ENCODE measurements at places on chromosomes 1 and 21. TPM values are rescaled to one million over a fixed set of nuclear protein-coding genes. Genes with fewer than 3 reads are reported as not detected.

- no peak overlapping the region for H3K4me3 ChIP-seq
- H3K27ac ChIP-seq: no peak overlapping the region
- no peaks in the 10 kb centered on the region for H3K27me3 ChIP-seq
- H3K4me1 ChIP-seq: no peaks in the 10 kb centered on the region
- H3K36me3 ChIP-seq: no peaks in the 10 kb centered on the region
Measured at GRCh38 chr1:60088620-60089155, 15.1 kb upstream of the C1orf87 start.

DNA sequence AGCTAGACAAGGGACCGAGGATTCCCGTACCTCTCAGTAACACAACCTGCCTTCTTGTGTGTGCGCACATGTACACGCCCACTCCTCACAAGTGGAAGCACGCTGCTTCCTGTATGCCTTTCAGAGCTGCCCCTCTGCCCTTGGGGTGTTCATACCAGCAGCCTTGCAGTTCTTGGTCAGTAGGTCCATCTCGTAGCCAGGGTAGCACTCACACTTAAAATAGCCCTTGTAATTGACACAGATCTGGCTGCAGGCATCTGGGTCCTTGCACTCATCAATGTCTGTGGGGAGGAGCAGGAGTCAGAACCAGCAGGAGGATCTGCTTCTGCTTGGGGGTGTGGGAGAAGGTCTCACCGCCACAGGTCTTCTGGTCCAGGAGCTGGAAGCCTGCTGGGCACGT, 32.6 kb upstream of the MAGOH start:
- H3K4me1 ChIP-seq: no peaks in the 10 kb centered on the region
- H3K27me3 ChIP-seq: no peaks in the 10 kb centered on the region
- peaks cover 46% of the 10 kb centered on the region for H3K36me3 ChIP-seq
- H3K4me3 ChIP-seq: no peak overlapping the region
- H3K27ac ChIP-seq: no peak overlapping the region

DNA sequence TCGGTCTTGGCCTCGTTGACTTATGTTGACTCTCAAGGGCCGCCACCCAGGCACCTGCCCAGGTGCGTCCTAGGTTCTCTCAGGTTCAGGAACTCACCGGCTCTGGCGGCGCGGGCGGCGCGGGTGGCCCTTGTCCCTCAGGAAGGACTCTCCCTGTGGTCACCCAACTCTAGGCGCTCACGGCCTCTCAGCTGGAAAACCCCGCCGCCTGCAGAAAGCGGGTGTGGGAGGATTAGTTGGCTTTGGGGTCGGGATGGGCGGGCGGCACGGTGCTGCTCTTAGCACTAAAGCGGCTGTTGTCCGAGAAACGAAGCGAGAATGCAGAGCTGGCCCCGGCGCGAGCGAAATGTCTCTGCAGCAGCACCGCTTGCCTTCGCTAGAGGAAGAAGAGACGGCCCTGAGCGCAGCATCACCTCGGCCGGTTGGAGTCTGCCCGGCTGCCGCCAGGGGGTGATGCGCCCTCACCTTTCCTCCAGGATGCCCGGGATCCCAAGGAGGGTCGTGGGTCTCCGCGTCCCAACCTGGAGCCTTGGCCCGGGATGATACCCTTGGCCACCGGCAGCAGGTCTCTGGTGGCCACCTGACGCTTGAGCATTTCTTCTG, 8.1 kb upstream of the TADA1 start:
- peak overlapping the region; percentile 27 for H3K4me3 ChIP-seq
- peaks cover 12% of the 10 kb centered on the region for H3K27me3 ChIP-seq
- no peaks in the 10 kb centered on the region for H3K4me1 ChIP-seq
- H3K36me3 ChIP-seq: no peaks in the 10 kb centered on the region

DNA sequence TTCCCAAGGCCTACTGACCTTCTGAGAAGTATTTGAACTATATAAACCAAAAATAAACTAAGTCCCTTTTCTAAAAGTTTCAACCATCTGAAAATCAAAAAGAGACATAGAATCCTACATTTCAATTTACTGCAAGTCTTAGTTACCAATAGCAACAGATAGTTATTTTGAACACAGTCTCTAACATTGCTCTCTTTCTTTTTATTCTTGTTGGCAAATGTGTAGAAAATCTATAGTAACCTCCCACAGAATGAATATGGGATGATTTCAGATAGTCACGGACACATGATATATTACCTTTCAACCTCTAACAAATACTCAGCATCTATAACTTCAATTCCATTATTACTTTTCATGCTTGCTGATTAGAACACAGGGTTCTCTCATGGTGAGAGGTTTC, 68.9 kb upstream of the RAB3GAP2 start:
- no peaks in the 10 kb centered on the region for H3K36me3 ChIP-seq
- H3K27ac ChIP-seq: no peak overlapping the region
- H3K4me3 ChIP-seq: no peak overlapping the region
- DNase-seq: no peak

Gene SERTAD4
- 3.2 TPM for total RNA-seq

GRCh38 chr1:51295926-51296325, 34.4 kb downstream of the TTC39A start:
- H3K27me3 ChIP-seq: no peaks in the 10 kb centered on the region
- H3K36me3 ChIP-seq: no peaks in the 10 kb centered on the region

DNA sequence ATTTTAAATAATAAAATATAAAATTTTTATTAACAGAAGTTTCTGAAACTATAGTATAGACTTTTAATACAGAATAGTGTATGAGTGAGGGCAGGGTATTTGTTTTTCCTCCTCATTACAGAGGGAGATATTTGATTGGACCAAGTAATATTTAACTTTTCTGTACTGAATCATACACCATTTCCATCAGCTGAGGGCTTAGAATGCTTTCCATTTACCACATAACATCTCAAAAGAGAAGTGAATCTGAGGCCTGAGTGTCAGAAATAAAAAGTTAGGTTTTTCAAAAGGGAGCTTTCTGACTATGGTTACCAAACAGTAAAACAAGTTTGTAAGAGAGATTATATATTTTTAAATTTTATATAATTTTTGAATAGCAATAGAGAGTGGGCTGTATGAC, 29.5 kb downstream of the TLCD4 start:
- H3K36me3 ChIP-seq: no peaks in the 10 kb centered on the region
- H3K27ac ChIP-seq: no peak overlapping the region
- H3K4me1 ChIP-seq: 0 out of 2 replicates have a peak, but pooled peaks cover 3% of the 10 kb centered on the region
- H3K27me3 ChIP-seq: no peaks in the 10 kb centered on the region

DNA sequence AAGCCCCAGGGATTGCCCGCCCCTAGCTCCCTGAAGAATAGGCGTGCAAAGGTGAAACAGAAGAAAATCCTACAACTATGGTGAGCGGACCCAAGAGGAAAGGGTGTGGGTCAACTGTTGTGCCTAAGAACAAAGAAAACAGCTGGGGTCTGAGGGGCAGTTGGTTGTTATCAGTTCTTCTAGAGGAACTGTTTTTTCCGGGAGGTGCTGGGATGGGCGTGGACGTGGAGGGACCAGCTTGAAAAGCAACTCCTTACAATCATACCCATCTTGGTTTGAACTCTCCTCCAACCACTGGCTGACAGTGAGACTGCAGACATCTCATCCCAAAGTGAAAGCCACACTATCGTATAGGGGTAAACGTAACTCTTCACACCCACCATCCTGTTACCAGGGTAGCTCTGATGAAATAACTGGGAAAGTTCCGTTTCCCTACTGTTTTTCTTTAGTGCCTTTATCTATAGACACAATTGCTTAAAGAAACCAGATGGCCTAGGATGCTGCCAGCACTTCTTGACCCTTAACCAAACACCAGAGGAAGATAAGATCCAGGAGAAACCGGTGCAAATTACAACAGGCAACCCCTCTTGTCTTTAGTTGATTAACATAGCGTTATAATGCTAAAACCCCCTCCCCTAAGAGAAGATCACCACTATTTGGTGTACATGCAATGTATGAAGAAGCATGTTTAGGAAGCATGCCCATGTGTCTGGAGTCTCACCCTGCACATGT, 25.6 kb upstream of the FAM89A start:
- no peaks in the 10 kb centered on the region for H3K27me3 ChIP-seq
- H3K27ac ChIP-seq: no peak overlapping the region
- H3K4me1 ChIP-seq: no peaks in the 10 kb centered on the region
- DNase-seq: no peak
- no peak overlapping the region for H3K4me3 ChIP-seq
- no peaks in the 10 kb centered on the region for H3K36me3 ChIP-seq

GRCh38 chr1:1206376-1206965, at the start of gene TNFRSF18:
Gene TNFRSF18, minus strand, starts transcription at chr1:1206592. Its CDS starts 21 bp downstream, at chr1:1206571.
- no peaks in the 10 kb centered on the region for H3K36me3 ChIP-seq
- peak within 1 kb of the TSS; percentile 36 for H3K4me3 ChIP-seq
- H3K27ac ChIP-seq: no peak within 1 kb of the TSS
- H3K4me1 ChIP-seq: peaks cover 4% of the 10 kb centered on the region
- H3K27me3 ChIP-seq: peaks cover 19% of the 10 kb centered on the region

DNA sequence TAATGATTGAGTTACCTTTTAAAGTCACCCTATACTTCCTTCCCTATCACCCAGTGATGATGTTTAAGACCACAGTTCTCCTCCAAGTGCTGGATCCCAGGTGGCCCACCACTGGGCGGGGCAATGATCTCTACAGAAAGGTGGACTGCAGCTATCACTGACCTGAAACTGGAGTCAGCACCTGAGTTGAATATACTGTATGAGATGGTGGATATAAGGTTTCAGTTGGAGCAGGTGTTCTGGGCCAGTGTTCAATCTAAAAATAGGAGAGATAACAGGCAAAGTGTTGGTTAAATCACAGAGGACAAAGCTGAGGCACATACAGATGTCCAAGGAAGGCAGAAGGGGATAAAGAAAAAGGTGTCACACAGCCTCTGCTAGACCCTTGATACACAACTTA, 96.6 kb downstream of the SIPA1L2 start:
- no peak overlapping the region for H3K4me3 ChIP-seq
- no peak for DNase-seq
- H3K4me1 ChIP-seq: peaks cover 4% of the 10 kb centered on the region
- H3K27ac ChIP-seq: no peak overlapping the region
- H3K36me3 ChIP-seq: no peaks in the 10 kb centered on the region
- no peaks in the 10 kb centered on the region for H3K27me3 ChIP-seq

Gene PRDM16
- total RNA-seq: 0.43 TPM

Gene SMPDL3B
- total RNA-seq: 54.7 TPM

Gene FAM72A
- total RNA-seq: 19.7 TPM

GRCh38 chr1:186050360-186050759, 316.2 kb downstream of the HMCN1 start:
- H3K27me3 ChIP-seq: no peaks in the 10 kb centered on the region
- H3K27ac ChIP-seq: no peak overlapping the region
- H3K36me3 ChIP-seq: no peaks in the 10 kb centered on the region
- H3K4me3 ChIP-seq: no peak overlapping the region
- no peak for DNase-seq

DNA sequence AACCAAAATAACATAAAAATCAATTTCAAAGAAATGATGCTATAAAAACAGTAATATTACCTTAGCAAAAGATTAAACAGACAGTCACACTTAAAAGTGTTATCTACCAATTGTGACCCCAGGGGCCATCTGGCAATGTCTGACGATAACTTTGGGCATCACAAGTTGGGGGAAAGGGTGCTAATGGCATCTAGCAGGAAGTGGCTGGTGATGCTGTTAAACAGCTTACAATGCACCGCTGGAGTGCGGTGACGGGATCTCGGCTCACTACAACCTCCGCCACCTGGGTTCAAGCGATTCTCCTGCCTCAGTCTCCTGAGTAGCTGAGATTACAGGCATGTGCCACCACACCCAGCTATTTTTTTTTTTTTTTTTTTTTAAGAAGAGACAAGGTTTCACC, 27.6 kb downstream of the NUP133 start:
- peaks cover 21% of the 10 kb centered on the region for H3K36me3 ChIP-seq
- H3K4me1 ChIP-seq: no peaks in the 10 kb centered on the region
- H3K27me3 ChIP-seq: no peaks in the 10 kb centered on the region

- no peak overlapping the region for H3K27ac ChIP-seq
- H3K4me1 ChIP-seq: peaks cover 2% of the 10 kb centered on the region
- H3K36me3 ChIP-seq: no peaks in the 10 kb centered on the region
- H3K27me3 ChIP-seq: no peaks in the 10 kb centered on the region
- no peak overlapping the region for H3K4me3 ChIP-seq
- DNase-seq: no peak
Measured at GRCh38 chr1:204834752-204835151, 35.9 kb upstream of the NFASC start.

Gene RNF207
- total RNA-seq: 3.9 TPM

DNA sequence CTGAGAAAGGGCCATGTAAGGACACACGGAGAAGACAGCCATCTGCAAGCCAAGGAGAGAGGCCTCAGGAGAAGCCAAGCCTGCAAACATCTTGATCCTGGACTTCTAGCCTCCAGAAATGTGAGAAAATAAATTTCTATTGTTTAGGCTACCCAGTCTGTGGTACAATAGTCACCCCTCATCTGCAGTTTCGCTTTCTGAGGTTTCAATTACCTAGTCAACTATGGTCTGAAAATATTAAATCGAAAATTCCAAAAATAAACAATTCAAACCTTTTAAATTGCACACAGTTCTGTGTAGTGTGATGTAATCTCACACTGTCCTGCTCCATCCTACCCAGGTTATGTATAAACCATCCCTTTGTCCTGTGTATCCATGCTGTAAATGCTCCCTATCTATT, 52.6 kb downstream of the ZNF644 start:
- H3K36me3 ChIP-seq: no peaks in the 10 kb centered on the region
- peaks cover 6% of the 10 kb centered on the region for H3K4me1 ChIP-seq
- H3K4me3 ChIP-seq: no peak overlapping the region
- no peak overlapping the region for H3K27ac ChIP-seq
- H3K27me3 ChIP-seq: no peaks in the 10 kb centered on the region

- no peak overlapping the region for H3K4me3 ChIP-seq
- H3K36me3 ChIP-seq: no peaks in the 10 kb centered on the region
- no peaks in the 10 kb centered on the region for H3K4me1 ChIP-seq
- H3K27me3 ChIP-seq: no peaks in the 10 kb centered on the region
- DNase-seq: no peak
Measured at GRCh38 chr1:152244576-152245273, 20.7 kb upstream of the HRNR start.

DNA sequence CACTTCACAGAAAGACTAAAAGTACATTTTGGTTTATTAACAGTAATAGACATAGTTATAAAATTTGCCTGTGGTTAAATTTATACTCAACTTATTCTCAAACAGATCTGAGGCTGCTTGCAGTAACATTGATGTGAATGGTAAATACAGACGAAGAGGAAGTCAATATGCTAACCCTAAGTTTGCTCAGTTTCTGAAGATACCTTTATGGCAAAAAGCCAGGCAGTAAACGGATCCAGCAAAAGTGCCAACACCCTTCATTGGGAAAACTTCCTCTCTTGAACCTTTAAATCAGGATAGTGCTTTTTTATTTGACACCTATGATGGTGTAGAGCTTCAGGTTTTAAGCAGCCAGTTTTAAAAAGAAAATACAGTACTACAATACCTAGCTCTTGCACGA, 16.6 kb upstream of the CCDC181 start:
- DNase-seq: no peak
- no peaks in the 10 kb centered on the region for H3K36me3 ChIP-seq
- H3K4me1 ChIP-seq: no peaks in the 10 kb centered on the region
- no peaks in the 10 kb centered on the region for H3K27me3 ChIP-seq
- H3K4me3 ChIP-seq: no peak overlapping the region

DNA sequence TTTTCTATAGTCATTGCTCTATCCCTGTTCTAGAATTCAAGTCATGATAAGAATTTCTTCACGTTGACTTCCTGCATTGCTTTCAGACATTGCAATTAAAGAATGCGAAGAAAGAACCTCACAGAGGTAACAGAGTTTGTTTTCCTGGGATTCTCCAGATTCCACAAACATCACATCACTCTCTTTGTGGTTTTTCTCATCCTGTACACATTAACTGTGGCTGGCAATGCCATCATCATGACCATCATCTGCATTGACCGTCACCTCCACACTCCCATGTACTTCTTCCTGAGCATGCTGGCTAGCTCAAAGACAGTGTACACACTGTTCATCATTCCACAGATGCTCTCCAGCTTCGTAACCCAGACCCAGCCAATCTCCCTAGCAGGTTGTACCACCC, 10.6 kb downstream of the APCS start:
- no peaks in the 10 kb centered on the region for H3K27me3 ChIP-seq
- H3K4me3 ChIP-seq: no peak overlapping the region
- no peak overlapping the region for H3K27ac ChIP-seq
- no peaks in the 10 kb centered on the region for H3K4me1 ChIP-seq
